Left ventricle myocardium inferior (tissue), 1 donor: ENCODE measurements at places on chromosomes 3 and 15. TPM values are rescaled to one million over a fixed set of nuclear protein-coding genes. Genes with fewer than 3 reads are reported as not detected.
A peak's percentile ranks its signal among the peaks of the same experiment; 100 is the strongest.

The CHST14 gene
- 8.4 TPM for total RNA-seq

The RTP4 gene
- total RNA-seq: 0.93 TPM

- H3K4me1 ChIP-seq: peaks cover 6% of the 10 kb centered on the region
- H3K4me3 ChIP-seq: no peak overlapping the region
- no peaks in the 10 kb centered on the region for H3K36me3 ChIP-seq
- no peaks in the 10 kb centered on the region for H3K27me3 ChIP-seq
- no peak for DNase-seq
- no peak overlapping the region for H3K27ac ChIP-seq
These were observed 40.9 kb upstream of the RPL35A start for GRCh38 chr3:197908957-197909701.

GRCh38 chr15:27028858-27029477 is 58.0 kb downstream of the GABRG3 start:
- H3K27me3 ChIP-seq: peaks cover 49% of the 10 kb centered on the region
- no peaks in the 10 kb centered on the region for H3K4me1 ChIP-seq
- H3K27ac ChIP-seq: no peak overlapping the region
- no peaks in the 10 kb centered on the region for H3K36me3 ChIP-seq
- no peak overlapping the region for H3K4me3 ChIP-seq

The CYP1A2 gene
- total RNA-seq: not detected

DNA sequence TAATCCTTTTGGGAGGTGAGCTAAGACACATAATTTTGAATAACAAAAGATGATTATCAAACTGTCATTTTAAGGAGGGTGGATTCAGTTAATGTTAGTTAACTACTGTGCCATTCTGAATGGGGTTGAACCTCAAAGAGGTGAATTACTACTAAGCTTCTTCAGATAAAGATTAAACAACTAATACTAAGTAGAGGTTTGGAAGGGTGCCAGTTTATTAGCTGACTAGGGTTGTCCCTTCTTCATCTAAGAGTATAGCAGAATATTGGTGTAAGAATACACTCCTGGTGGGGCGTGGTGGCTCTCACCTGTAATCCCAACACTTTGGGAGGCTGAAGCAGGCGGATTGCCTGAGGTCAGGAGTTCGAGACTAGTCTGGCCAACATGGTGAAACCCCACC is 123.1 kb upstream of the LRRFIP2 start:
- DNase-seq: no peak
- no peak overlapping the region for H3K4me3 ChIP-seq
- no peak overlapping the region for H3K27ac ChIP-seq
- H3K4me1 ChIP-seq: peaks cover 24% of the 10 kb centered on the region

DNA sequence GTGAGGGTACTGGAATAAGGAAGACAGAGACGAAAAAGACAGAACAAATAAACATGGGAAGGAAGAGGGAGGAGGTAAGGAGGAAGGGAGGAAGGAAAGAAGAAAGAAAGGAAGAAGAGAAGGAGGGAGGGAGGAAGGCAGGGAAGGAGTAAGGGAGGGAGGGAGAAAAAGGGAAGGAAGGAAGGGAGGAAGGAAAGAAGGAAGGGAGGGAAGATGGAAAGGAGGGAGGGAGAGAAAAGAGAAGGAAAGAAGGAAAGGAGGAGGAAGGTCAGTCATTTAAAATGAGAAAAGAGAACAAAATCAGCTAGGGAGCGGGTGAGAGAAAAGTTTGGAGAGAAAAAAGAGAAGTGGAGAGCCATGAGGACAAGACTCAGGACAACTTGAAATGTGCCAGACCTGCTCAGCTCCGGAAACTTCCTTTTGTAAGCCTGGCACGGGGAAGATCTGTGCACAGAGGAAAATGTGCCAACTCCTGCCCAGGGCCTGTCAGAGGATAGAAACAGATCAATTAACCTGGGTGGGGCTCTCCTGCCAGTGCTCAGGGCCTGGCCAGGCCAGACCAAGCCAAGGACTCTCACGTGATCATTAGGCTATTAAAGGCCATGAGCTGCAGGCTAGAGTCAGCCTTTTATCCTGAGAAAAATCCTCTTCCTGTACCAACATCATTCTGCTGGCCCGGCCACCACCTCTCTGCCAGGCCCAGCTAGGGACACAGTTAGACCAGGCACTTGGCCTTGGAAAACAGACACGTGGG is 50.1 kb upstream of the BCL6 start:
- H3K27ac ChIP-seq: no peak overlapping the region
- DNase-seq: no peak
- H3K4me3 ChIP-seq: no peak overlapping the region
- H3K27me3 ChIP-seq: no peaks in the 10 kb centered on the region
- peaks cover 8% of the 10 kb centered on the region for H3K4me1 ChIP-seq

The MOBP gene
- not detected for total RNA-seq

DNA sequence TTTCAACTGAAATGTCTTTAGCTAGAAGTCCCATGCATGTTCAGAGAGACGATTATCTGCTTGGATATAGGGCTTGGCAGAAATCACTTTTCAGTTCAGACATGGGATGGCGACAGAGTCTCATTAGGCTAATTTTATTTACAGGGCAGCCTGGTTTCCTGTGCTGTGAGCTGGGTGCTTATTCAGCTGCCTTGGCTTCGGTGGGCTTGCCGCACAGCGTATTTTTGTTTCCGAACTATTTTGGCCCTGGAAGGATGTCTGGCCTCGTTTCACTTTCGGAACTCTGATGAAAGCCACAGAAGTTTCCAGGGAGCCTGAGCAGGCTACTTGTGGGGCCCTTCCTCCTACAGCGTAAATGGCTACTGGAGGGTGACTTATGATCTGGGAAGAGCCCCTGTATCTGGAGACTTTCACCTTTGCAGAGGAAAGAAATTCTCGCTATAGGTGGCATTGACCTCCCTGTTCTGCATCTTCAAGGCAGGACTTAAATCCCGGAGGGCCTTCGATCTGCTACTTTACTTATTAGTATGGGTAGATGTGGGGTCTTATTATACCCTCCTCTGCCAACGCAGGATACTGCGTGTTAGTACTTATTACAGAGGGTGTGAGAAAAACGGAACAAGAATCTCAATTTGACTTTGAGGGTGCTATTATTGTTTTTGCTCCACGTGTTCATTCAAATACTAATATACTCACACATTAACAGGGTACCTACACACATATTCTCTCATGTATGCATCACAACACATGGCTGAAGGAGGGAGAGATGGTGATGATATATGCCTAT is 364.0 kb upstream of the RBMS3 start:
- H3K27ac ChIP-seq: peak overlapping the region; percentile 69
- H3K4me1 ChIP-seq: peaks cover 10% of the 10 kb centered on the region
- peak overlapping the region; percentile 52 for H3K4me3 ChIP-seq
- H3K36me3 ChIP-seq: no peaks in the 10 kb centered on the region
- DNase-seq: peak; percentile 54

- H3K4me3 ChIP-seq: no peak overlapping the region
- no peaks in the 10 kb centered on the region for H3K36me3 ChIP-seq
- no peaks in the 10 kb centered on the region for H3K4me1 ChIP-seq
- no peak overlapping the region for H3K27ac ChIP-seq
These were observed 48.1 kb downstream of the GRK7 start for GRCh38 chr3:141811348-141811747.

The IL5RA gene
- total RNA-seq: not detected

DNA sequence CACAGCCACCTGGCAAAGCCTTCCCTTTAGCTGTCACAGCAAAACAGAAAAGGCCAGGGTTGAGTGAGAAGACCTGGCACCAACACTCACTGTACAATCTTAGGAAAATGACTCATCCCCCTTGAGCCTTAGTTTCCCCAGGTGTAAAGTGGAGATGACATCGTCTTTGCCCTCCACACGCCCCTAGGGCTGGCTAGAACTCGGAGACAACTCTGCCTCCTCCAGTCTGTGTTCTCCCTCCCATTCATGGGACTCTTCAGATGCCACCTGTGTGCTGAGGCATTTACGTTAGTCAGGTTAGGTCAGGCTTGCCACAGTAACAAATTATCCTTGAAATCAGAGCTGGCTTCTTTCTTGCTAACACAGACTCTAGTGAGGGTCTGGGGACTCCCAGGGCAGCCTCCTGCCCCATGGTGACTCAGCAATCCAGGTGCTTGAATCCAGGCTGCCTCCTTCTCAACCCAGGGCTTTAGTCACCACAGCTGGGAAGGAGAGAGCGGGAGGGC is 252.6 kb downstream of the PLCL2 start:
- DNase-seq: no peak
- peaks cover 37% of the 10 kb centered on the region for H3K4me1 ChIP-seq
- peak overlapping the region; percentile 86 for H3K27ac ChIP-seq
- no peaks in the 10 kb centered on the region for H3K27me3 ChIP-seq
- H3K4me3 ChIP-seq: no peak overlapping the region

DNA sequence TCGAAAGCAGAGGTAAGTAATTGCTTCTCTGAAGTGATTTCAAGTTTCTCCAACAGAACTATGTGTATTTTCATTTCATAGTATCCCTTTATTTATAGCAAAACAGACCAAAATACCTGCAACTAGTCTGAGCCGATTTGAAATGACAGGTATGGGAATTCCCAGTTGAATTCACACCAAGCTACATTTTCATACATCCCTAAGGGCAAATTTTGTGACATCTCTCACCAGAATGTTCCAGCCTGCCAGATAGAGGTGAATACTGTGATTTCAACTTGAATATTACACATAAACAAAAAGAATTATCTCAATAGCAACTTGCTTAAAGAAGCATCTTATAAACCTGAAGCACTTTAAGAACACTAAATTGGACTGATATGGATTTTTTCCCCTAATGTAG is 235.7 kb downstream of the SLC9A9 start:
- H3K4me1 ChIP-seq: no peaks in the 10 kb centered on the region
- no peaks in the 10 kb centered on the region for H3K36me3 ChIP-seq
- DNase-seq: no peak
- no peak overlapping the region for H3K4me3 ChIP-seq
- H3K27me3 ChIP-seq: no peaks in the 10 kb centered on the region
- no peak overlapping the region for H3K27ac ChIP-seq

DNA sequence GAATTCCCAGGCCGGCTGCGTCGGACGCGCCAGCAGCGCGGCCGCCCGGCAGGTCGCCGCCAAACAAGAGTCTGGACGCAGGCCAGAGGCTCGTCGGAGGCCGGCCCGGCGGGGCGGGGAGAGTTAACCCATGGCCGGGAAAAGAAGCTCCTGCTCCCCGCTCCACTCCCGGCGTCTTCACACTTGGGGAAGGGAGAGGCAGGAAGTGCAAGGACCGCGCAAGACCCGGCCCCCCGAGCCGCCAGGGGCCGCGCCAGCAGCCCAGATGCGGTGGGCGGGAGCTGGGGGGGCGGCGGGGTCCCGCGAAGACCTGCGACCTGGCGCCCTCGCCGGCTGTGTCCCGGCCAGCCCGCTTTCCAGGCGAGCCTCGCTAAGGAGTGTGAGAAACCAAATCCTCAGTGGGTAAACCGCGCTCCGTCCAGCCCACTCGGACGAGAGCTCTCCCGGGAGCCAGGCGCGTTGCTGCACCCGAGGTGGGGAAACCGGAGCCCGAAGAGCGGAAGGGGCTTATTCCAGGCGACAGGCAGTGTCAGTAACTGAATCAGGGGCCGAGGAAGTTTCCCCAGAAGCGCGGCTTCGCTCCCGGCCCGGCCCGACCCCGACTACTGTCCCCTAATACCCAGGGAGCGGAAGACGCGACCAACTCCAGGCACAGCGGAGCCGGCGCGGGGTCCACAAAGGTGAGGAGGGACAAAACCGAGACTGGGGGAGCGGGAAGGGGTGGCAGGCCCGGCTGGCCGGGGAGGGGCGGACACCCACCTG is 721 bp downstream of the ADAMTS7 start:
- peak; percentile 72 for DNase-seq
- peaks cover 41% of the 10 kb centered on the region for H3K4me1 ChIP-seq
- no peaks in the 10 kb centered on the region for H3K27me3 ChIP-seq
- no peaks in the 10 kb centered on the region for H3K36me3 ChIP-seq

The CHRFAM7A gene
- 2.4 TPM for total RNA-seq

DNA sequence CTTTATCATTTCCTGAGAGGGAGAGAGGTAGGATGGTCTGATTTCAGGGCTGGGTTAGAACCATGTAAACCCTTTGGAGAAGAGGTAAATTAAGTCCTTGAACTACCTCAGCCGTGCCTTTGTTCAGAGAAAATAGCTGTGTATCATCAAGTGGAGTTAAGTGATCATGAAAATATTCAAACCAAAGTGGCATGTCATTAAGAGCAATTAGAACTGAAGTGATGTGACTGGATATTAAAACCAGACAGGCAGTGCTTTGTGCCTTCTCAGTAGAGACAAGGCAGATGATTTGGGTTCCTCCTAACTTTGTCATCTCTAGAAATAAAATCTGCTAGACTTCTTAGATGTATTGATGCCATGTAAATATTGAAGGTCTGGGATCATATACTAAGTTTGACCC is 171.5 kb downstream of the IL5RA start:
- no peak overlapping the region for H3K4me3 ChIP-seq
- H3K27ac ChIP-seq: no peak overlapping the region
- DNase-seq: no peak
- H3K27me3 ChIP-seq: peaks cover 15% of the 10 kb centered on the region

- no peaks in the 10 kb centered on the region for H3K27me3 ChIP-seq
- H3K27ac ChIP-seq: no peak overlapping the region
- DNase-seq: no peak
- H3K36me3 ChIP-seq: no peaks in the 10 kb centered on the region
- no peak overlapping the region for H3K4me3 ChIP-seq
These were observed 63.3 kb downstream of the FLNB start for GRCh38 chr3:58071480-58071971.

DNA sequence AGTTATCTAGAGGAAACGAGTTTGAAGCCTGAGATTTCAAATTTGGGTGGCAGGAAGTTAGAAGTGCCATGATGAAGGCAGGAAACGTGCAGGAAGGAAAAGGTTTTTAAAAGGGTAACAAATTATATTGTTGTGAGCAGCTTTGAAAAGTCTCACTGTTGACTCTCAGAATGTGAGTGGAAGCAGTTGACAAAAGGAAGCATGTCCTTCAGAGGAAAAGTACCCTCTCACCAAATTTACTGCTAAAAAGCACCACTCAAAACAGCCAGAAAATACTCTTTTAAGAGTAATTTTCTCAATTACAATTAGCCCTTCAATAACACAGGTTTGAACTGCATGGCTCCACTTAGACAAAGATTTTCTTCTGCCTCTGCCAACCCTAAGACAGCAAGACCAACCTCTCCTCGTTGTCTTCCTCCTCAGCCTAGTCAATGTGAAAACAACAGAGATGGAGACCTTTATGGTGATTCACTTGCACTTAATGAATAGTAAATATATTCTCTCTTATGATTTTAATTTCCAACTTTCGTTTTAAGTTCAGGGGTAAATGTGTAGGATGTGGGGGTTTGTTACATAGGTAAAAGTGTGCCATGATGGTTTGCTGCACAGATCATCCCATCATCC is 117.1 kb upstream of the LIPC start:
- H3K4me1 ChIP-seq: peaks cover 27% of the 10 kb centered on the region
- DNase-seq: no peak
- H3K4me3 ChIP-seq: no peak overlapping the region

- DNase-seq: no peak
- no peak overlapping the region for H3K4me3 ChIP-seq
- H3K27me3 ChIP-seq: no peaks in the 10 kb centered on the region
- no peak overlapping the region for H3K27ac ChIP-seq
- no peaks in the 10 kb centered on the region for H3K4me1 ChIP-seq
These were observed 59.5 kb upstream of the TRPC1 start for GRCh38 chr3:142664311-142664710.

DNA sequence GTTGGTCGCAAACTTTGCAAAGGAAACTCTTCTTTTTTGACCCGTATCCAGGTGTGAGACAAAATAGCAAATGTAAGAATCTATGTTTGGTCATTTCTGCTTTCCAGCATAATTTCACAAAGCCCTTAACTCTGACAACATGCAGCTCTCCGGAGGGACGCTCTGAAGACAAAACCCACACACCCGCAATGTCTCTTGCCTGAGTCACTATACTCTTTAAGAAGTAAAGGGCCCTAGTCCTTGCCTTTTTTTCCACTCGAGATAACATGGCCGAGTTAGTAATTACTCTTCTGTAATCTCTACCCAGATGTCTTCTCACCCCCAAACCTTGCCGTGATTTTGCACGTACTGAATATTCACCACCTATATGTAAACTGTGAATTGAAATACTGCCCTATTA is 115.7 kb upstream of the ADAMTS9 start:
- H3K4me1 ChIP-seq: peaks cover 8% of the 10 kb centered on the region
- DNase-seq: no peak
- H3K27me3 ChIP-seq: no peaks in the 10 kb centered on the region
- no peak overlapping the region for H3K4me3 ChIP-seq

The ATG3 gene
- total RNA-seq: 42.7 TPM
